D341Med (cell line): ENCODE measurements at places on chromosomes 12 and 14.
A peak's percentile ranks its signal among the peaks of the same experiment; 100 is the strongest.

GRCh38 chr14:22448905-22449599, 140.0 kb downstream of the DAD1 start:
- no peak for DNase-seq

DNA sequence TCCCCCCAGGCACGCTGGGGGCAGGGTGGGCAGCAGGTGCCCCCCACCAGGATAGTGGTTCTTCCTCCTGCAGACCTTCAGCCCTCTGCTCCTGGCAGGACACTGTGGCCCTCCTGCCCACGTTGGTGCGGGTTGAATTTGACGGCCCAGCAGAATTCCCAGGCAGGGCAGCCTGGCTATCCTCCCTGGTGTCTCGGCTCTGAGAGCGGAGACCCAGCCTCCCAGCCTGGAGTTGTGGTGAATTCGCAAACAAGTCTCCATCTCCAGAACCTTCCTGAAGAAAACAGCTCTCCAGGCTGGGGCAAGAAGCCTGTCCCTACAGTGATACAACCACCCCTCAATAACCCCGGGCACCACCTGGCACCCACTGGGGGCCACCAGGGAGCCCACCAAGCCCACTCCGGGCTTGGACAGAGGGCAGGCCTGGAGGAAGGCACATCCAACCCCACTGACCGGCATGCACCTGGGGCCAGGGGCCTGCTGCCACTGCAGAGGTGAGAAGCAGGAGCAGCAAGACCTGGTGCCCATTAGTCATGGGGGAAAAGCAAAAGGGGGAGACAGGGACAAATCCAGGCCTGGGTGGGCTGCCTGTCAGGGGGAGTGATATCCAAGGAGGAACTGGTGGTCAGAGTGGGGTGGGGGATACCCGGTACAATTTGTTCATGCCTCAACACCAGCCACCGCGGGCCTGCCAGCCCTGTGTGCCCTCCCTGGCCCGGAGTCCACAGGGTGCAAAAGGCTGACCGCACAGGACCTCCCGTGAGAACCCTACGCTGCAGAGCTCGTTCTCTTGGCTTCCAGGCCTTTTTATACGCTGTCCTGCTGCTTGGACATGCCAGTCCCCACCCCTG, 3.6 kb downstream of the ANKRD9 start:
- DNase-seq: no peak

GRCh38 chr14:93987815-93988476, 9.2 kb upstream of the CCDC197 start:
- no peak for DNase-seq

DNA sequence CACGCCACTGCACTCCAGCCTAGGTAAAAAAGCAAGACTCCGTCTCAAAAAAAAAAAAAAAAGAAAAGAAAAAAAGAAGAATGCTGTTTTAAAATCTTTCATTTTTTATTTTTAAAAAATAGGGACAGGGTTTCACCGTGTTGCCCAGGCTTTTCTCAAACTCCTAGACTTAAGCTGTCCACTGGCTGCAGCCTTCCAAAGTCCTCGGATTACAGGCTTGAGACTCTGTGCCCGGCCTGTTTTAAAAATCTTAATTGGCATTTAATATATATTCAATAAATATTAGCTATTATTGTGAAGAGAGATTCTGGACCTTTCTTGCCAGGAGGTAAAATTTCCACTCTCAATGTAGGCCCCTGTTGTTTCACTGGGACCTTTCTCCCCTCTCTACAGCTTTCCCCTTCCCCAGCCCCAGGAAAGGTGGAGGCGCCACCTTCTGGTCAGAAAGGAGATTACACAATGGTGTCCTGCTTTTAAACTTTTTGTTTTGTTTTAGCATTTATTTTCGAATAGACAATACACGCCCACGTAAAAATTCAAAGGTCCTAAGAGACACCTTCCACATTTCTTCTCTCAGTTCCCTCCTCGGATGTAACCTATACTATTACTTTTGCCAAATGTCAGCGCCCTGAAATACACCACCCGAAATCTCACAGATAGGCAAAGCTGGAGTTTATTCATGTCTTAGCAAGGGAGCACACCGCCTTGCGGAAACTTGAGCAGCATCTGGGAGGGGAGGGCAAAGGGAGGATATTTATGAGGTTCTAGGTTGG, 23.8 kb upstream of the PHC1 start:
- peak; percentile 75 for DNase-seq

- no peak for DNase-seq
Observed at GRCh38 chr12:79236920-79237319, 372.3 kb downstream of the SYT1 start.

- no peak for DNase-seq
Observed at GRCh38 chr14:29579838-29580237, 347.8 kb downstream of the PRKD1 start.

GRCh38 chr14:63992858-63993257, 140.1 kb downstream of the SYNE2 start:
- DNase-seq: no peak

DNA sequence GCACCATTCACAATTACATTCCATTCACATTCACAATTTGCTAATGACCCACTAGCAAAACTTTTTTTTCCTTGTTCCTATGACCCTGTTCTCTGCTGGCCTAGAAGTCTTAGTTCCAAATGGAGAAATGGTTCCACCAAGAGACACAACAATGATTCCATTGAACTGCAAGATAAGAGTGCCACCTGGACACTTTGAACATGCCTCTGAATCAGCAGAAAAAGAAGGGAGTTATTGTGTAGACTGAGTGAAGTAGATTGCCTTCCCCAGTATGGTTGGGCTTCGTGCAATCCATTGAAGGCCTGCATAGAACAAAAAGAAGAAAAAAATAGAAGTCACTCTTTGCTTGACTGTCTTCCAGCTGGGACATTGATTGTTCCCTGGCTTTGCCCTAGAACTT, 133.8 kb upstream of the PMCH start:
- no peak for DNase-seq

GRCh38 chr14:79709573-79709972, 501.7 kb downstream of the DIO2 start:
- no peak for DNase-seq

DNA sequence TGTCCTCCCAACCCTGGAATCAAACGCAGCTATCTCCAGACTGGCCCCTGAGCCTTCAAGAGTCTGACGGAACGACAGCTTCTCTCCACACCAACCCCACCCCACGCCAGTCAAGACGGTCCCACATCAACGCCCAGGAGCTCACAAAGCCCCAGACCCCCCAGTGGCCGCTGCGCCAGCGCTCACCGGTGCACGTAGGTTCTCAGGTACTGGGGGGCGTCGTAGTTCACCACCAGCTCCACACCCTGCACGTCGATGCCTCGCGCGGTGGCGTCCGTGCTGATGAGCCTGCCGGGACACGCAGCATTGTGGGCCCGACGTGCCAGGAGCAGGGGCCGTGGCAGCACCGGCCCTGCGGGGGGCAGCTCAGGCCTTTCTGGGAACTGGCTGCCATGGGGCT, 4.2 kb downstream of the DDX51 start:
- DNase-seq: peak; percentile 10

GRCh38 chr14:74979442-74980397, 23.0 kb upstream of the EIF2B2 start:
- DNase-seq: peak; percentile 58

GRCh38 chr12:54146506-54147145, 42.2 kb downstream of the SMUG1 start:
- DNase-seq: no peak

DNA sequence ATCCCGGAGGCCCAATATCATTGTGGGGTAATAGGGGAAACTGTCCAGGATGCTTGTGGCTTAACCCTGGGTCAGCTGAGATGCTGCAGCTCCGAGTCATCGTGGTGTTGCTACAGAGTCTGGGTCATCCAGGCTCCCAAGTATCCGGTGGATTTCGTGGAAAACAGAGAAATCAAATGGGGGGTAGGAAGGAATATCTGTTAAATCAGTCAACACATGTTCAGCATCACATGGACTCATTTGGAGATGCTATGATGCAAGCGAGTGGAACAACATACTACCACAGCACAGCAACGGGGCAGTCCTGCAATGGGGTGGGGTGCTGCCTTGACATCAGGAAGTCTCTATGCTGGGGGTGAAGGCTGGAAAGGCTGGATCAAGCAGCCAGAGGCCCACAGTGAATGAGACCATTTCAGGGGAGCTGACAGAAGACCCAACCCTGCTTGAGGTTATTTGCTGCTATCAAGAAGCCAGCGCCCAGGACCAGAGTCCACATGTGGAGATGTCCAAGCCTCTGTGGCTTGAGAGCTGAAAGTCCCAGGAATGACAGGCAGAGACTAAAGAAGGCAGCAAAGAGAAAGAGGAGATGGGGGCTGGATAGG, 22.9 kb downstream of the VDR start:
- DNase-seq: no peak

- DNase-seq: no peak
Observed at GRCh38 chr14:86055512-86056075, 525.6 kb downstream of the FLRT2 start.

GRCh38 chr14:31207755-31208545, at the start of gene HECTD1:
TSS of gene HECTD1 (minus strand) at chr14:31207793. CDS start at chr14:31205936, 1,857 bp downstream.
- peak; percentile 96 for DNase-seq

- DNase-seq: no peak
Observed at GRCh38 chr14:90654831-90655276, 161.4 kb downstream of the TTC7B start.
